D721Med (cell line): ENCODE measurements at places on chromosomes 7 and 10.

DNA sequence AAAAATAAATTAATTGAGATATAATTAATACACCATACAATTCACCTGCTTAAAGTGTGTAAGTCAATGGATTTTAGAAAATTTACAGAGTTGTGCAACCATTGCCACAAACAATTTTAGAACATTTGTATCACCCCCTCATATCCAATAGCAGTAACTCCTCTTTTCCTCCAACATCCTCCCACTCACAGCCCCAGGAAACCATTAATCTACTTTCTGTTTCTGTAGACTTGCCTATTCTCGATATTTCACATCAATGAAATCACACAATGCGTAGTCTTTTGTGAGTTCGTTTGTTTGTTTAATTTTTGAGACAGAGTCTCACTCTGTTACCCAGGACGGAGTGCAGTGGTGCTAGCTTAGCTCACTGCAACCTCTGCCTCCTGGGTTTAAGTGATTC lies 13.7 kb upstream of the HERC4 start:
- DNase-seq: no peak

GRCh38 chr7:137789215-137789882 lies 57.4 kb downstream of the DGKI start:
- no peak for DNase-seq

DNA sequence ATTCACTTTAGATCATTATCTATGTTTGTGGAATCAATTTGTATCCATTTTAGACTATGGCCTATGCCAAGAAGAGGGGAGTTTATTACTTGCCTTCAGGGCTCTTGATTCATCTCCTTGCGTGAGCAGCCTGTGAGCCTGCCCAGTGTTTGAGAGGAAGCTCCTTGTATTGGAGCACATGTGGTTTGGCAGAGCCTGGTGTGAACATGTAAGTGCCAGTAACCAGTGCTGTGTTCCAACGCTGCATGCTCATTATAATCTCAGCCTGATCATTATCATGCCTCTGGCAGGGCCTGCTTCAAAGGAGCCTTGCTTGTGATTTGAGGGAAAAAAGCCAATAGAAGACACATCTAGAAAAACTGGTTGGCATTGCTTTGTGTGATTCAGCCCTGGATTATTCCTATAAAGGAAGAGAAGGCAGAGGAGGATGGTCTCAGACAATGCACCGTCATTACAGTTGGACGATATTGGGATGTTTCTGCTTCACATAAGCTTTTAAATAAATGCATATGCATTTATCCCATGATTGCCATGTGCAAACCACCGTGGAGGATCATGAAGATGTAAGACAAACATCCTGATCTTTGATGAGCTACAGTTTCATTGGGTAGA lies 203.4 kb upstream of the AHR start:
- DNase-seq: no peak

DNA sequence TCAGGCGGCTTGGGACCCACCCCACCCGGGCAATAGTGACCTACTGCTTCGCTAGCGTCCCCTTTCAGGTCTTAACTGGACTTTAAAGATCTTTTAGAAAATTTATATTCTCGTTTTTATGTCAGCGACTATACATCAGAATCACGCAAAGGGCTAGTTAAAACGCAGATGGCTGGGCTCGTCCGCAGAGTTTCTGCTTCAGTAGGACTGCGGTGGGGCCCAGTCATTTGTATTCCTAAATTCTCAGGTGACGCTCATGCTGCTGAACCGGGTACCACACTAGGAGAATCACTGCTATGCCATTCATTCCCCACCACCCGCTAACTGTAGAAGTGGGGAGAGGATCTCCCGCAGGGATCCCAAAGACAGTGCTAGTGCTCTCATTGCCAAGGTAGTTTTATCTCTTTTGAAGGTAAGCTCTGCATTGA lies 12.0 kb upstream of the SP8 start:
- DNase-seq: no peak

- no peak for DNase-seq
Observed at GRCh38 chr7:69149804-69150782, 448.2 kb upstream of the AUTS2 start.

DNA sequence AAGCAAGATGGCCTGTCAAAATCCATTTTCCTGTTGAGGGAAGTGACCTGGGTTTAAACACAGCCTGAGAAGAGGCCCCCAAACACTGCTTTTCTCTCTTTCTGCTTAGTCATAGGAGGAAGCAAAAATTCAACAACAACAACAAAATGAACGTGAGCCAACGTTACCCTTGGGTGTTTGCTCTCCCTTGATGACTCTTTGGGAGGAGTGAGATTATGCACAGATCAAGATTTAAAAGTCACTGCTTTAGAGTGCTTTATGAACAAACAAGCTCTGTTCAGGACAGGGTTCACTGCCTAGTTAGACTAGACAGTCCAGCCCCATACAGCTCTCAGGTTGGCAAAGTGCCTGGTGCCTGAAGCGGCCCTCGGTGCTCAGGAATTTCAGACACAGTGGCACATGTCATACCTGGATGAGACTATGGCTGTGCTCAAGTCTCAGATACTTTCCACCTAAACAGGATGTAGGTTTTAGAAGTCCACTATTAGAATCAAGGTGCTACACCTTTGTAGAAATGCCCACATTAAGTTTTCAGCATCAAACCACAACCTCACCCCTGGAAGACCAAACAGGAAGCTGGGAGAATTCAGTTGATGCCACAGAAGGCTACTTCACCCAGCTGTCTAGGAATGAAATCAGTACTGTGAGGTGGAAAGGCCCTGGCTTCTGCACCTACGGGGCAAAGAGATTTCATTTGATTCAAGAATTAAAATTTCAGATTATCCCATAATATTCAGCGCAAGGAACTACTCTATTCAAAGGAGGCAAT lies 38.7 kb downstream of the DENND11 start:
- DNase-seq: no peak

- no peak for DNase-seq
Observed at GRCh38 chr7:85239109-85239508, 52.3 kb upstream of the SEMA3D start.

DNA sequence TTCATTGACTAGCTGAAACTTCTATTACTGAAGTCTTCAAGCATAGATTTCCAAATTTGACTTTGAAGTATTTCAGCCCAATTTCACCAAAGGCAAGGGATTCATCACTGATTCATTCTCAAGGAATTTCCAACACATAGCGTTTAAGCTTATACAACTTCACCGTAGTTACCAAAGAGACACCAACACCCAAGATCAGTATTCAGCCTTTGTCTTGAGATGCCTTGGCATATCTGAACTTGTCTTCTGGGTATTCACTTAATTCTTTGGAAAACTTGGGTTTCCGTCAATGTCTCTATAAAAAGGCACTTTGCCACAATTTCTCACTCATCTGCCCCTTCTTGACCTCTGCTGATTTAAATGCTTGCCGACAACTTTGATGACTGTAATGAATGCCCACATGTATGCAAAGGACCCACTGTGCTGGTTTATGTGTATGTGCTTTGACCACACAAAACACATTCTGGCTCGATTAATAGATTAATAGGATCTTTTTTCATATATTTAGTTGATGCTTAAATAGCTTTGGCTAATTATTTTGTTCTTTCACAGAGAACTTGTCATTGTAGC lies 49.6 kb downstream of the TES start:
- no peak for DNase-seq

- DNase-seq: no peak
Observed at GRCh38 chr7:101875283-101875846, 57.9 kb downstream of the CUX1 start.

DNA sequence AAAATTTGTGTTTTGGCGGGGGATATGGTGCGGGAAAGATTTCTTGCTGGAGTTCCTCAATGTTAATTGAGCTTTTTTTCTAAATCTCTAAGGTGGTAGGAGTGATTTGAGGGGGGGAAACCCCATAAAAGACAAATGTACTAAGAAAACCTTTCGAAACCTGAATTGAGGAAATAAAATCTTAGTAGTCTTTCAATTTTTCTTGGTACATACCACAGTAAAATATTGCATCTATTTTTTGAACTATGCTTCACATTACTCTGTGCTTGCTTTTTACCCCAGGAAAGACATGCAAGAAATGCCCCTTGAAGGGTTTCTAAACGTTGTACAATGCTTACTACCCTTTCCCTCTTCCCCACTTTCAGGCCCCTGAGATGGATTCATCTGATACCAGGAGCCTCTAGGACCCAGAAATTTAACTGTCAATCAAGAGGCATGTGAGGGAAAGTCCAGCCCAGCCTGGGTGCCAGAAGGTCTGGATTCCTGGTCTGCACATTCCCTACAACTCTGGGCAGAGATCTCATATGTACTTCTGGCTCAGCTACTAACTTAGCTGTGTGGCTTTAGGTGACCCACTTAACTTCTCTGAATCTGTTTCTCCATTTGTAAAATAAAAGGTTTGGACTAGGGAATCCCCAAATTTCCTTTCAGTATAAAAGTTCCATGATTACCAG lies 5.8 kb upstream of the PDCD4 start:
- no peak for DNase-seq

GRCh38 chr7:155266440-155266839 lies 31.2 kb upstream of the INSIG1 start:
- DNase-seq: no peak

DNA sequence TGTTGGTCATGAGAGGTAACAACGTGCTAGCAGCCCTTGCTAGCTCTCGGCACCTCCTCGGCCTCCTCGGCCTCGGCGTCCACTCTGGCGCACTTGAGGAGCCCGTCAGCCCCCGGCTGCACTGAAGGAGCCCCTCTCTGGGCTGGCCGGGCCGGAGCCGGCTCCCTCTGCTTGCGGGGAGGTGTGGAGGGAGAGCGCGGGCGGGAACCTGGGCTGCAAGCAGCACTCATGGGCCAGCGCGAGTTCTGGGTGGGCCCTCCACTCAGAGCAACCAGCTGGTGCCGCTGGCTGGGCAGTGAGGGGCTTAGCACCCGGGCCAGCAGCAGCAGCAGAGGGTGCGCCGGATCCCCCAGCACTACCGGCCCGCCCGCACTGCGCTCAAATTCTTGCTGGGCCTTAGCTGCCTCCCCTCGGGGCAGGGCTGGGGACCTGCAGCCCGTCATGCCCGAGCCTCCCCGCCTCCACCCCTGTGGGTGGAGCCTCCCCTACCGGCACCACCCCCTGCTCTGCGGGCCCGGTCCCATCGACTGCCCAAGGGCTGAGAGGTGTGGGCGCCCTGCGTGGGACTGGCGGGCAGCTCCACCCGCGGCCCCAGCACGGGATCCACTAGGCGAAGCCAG lies 96.1 kb downstream of the PAXIP1 start:
- no peak for DNase-seq

DNA sequence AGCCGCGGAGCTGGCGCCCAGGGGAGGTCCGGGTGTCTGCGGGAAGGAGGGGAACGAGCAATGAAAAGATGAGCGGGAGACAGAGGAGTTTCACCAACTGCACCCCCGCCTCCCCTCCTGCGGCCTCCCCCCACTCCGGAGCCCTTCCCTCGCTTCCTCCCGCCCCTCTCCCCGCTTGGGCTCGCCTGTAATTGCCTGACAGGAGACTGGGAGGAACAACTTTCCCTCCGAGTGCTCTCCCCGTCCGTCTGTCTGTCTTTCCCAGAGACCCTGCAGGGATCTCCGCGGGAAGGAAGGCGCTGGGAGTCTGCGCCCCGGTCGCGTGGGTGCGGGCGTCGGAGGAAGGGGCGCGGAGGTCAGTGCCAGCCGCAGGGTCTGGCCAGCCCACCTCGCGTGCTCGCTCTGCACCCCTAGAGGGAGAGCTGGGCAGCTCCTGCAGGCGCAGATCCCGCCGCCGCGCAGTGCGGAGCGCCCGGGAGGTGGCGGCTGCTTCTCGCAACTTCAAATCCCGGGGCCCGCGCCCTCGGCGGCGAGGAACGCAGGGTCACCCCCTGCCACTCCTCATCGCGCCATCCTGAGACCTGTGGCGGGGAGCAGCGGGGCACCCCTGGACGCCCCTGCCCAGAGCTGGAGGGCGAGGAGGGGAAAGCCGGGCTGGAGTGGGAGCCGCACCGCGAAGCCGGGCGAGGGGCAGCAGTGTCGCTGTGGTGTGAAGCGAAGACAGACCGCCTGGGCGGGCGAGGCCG lies 511 bp upstream of the NRP1 start:
- peak; percentile 55 for DNase-seq

DNA sequence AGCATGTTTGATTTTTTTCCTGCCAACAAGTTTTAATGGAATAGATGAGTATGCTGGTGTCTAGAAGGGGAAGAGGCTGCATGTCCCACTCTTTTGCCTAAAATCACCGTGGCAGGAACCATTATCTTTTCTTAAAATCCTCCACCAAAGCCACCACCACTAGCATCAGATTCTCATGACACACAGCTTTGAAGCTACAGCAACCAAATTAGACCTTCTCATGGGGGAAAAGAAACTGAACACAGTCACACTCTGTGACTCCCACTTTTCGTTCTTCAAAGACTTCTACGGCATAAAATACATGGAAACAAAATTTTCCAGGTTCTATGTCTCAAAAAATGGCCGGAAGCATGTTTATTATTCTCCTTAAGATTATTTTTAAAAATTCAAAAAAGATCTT lies 81.8 kb downstream of the SGMS1 start:
- no peak for DNase-seq

- DNase-seq: no peak
Observed at GRCh38 chr7:152351168-152351567, 84.6 kb downstream of the KMT2C start.

- no peak for DNase-seq
Observed at GRCh38 chr10:79206300-79207095, 137.7 kb downstream of the ZMIZ1 start.

DNA sequence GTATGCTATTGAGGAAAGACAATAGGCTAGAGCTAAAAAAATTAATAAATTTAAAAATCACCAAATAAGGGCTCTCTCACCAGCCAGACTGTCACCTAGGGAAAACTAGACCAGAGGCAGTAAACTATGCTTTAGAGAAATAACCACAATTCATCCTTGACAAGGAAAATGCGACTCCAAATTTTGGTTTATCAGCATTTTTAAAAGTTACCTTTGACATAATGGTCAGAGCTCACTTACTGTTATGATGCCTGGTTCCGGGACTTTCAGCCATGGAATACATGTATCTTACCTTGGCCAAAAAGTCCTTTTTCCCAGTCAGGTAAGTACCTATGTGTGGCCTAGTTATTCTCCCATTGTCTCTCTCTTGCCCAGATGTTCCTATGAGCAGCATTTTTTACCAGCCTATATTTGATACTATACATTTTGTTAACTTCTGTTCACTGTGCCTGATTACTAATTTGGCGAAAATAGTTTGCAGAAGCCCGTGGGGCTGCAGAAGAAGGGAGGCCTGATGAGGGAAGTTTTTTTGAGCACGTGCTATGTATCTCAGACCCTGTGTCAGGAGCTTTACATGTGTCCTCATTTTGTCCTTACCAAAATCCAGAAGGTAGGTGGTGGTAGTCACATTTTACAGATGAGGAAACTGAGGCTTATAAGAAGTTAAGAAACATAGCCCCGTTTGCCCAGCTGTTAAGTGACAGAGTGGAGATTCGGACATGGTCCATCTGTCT lies 149.7 kb downstream of the CELF2 start:
- DNase-seq: no peak

DNA sequence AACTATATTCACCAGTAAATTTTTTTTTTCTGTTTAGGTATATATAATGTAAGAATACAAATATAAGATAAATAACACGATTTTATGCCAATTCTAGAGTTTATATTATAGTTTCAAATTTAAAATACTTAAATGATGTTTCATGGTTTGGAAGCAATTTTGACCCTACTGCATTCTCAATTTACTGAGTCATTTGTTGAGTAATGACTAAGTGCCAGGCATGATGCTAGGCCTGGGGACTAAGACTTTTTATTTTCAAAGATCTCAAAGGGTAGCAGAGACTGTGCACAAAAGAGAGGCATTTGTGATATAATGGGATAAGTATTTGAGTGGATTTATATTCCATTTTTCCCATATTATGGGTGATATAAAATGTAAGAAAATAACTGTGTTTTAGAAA lies 78.9 kb upstream of the SMIM30 start:
- DNase-seq: no peak

- DNase-seq: no peak
Observed at GRCh38 chr10:61542596-61542995, 89.4 kb upstream of the TMEM26 start.

GRCh38 chr7:77242068-77242467 lies 42.4 kb upstream of the FGL2 start:
- no peak for DNase-seq
